Psoas muscle (tissue), 8 donors: ENCODE measurements at places on chromosomes 11 and 22.

GRCh38 chr11:47565340-47566148 is at the start of gene PTPMT1:
PTPMT1 (plus strand) TSS chr11:47565599; CDS start chr11:47565623, 24 bp downstream.
- peak; percentile 83 for DNase-seq

DNA sequence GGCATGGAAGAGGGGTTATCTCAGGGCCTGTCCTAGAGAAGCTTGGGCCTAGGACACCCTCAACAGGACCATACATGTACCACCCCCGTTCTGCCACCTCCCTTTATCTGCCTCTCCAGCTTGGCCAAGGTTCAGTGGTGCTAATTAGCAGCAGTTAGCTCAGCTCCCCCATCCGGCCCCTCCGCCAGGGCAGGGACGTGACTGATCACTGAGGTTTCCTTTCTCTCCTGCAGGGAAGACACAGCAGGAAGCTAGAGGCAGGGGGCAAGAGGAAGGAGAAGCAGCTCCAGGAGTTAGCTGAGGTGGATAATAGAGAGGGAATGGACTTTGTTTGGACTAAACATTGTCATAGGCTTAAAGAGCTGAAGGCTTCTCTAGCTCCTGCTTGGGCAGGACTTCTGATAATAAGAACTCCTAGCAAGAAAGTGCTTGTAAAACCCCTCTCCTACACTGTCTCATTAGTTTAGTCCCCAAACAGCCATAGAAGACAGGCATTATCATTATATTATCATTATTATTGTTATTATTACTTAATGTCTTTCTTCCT is 53.8 kb downstream of the BUD13 start:
- no peak for DNase-seq

GRCh38 chr11:44006917-44007361 is 40.8 kb upstream of the ACCSL start:
- no peak for DNase-seq

DNA sequence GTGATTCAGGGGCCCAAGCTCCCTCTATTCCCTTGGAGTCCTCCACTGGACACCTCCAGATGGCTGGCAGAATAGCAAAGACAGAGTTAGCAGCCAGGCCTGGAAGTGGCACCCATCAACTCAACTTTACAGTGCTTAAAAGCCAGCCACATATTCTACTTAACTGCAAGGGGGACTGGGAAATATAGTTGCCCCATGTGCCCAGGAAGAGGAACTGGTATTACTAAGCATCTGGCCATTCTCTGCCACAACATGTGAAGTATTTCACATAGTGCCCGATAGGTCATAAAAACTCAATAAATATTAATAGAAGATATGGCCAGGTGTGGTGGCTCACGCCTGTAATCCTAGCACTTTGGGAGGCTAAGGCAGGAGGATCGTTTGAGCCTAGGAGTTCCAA is 5.5 kb upstream of the IL10RA start:
- no peak for DNase-seq

DNA sequence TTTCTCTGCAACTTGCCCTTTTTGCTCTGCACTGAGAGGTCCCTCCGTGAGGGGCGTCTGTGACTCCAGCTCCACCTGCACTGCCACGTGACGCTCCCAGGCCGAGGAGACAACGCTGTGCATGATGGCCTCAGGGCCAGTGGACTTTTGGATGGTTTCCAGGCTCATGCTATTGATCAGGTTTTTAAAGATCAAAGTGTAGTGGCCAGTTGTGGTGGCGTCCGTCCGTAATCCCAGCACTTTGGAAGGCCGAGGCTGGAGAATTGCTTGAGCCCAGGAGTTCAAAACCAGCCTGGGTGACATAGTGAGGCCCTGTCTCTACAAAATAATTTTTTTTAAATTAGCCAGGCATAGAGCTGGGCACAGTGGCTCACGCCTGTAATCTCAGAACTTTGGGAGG is 16.1 kb downstream of the RPL3 start:
- no peak for DNase-seq

DNA sequence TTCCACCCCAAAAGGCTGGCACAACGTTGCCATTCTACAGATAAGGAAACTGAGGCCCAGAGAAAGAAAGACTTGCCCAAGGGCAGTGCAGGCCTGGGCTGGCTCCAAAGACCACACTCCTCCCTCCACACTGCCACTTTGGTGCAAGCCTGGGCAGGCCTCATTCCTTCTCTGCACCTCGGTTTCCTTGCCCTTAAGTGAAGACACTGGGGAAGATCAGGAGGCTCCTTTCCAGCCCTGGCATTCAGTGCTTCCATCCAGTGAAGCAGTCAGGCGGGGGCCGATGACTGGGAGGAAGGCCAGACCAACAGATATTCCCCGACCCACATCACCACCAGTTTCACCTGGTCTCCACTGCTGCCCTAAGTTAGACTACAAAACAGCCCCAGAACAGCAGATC is 18.3 kb upstream of the TCF20 start:
- DNase-seq: no peak

DNA sequence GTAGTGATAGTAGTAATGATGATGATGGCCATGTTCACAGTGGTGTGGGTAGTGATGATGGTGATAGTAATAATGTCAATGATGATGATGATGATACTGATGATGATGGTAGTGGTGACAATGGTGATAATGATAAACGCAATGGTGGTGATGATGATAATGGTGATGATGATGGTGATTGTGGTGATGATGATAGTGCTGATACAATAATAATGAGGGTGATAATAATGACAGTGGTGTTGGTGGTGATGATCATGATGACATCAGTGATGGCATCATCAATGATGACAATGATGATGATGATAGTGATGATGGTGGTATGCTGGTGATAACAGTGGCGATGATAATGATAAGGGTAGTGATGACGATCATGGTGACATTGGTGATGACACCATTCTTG is 92.3 kb downstream of the MPPED1 start:
- no peak for DNase-seq

DNA sequence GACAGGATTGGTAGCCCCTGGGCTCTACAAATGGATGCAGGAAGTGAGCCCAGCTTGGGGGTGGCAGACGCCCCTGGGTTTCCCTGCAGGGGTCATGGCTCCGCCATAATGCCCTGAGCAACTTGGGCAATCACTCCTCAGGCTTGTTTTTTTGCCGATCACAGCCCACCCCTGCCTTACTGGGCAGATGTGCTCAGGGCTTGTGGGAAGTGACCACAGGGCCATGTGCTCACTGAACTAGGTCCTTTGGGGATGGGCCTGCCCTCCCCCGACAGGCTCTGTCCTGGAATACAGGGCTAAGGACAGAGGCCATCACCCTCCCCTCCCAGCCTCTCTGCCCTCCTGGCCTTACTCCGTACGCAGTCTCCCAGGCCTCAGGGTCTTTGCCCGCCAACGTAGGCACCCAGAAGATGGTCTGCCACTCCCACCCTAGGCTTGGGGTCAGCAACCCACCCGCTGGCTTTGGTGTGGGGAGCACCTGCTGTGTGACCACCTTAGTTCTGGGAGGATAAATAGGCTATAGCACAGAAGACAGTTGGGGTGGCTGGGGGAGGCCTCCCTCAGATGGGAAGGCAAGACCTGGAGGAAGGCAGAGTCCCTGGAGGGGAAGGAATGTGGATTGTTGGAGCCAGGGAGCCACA is 3.8 kb downstream of the RPLP2 start:
- DNase-seq: no peak

- DNase-seq: no peak
These were observed 64.0 kb upstream of the FIBIN start for GRCh38 chr11:26929806-26930517.
